ENCODE measurements at places on chromosomes 11 and 22. TPM values are rescaled to one million over a fixed set of nuclear protein-coding genes. Genes with fewer than 3 reads are reported as not detected.
A peak's percentile ranks its signal among the peaks of the same experiment; 100 is the strongest.

SCGB1D2 gene
- total RNA-seq: not detected

OTOG gene
- 0.09 TPM for total RNA-seq

ST13 gene
- 215 TPM for total RNA-seq

AMPD3 gene
- 3.9 TPM for total RNA-seq

DGAT2 gene
- 4.1 TPM for total RNA-seq

IRAG1 gene
- total RNA-seq: 0.41 TPM

CALCA gene
- total RNA-seq: 3.4 TPM

CD3E gene
- total RNA-seq: 0.41 TPM

HOATZ gene
- total RNA-seq: not detected

RHOD gene
- not detected for total RNA-seq

LAYN gene
- total RNA-seq: 0.36 TPM

HDHD5 gene
- total RNA-seq: 24.7 TPM

TP53AIP1 gene
- total RNA-seq: 1.3 TPM

GRM5 gene
- 6.6 TPM for total RNA-seq

GGTLC2 gene
- total RNA-seq: not detected

CARD10 gene
- total RNA-seq: 1.5 TPM

TRIM51 gene
- total RNA-seq: not detected

DNA sequence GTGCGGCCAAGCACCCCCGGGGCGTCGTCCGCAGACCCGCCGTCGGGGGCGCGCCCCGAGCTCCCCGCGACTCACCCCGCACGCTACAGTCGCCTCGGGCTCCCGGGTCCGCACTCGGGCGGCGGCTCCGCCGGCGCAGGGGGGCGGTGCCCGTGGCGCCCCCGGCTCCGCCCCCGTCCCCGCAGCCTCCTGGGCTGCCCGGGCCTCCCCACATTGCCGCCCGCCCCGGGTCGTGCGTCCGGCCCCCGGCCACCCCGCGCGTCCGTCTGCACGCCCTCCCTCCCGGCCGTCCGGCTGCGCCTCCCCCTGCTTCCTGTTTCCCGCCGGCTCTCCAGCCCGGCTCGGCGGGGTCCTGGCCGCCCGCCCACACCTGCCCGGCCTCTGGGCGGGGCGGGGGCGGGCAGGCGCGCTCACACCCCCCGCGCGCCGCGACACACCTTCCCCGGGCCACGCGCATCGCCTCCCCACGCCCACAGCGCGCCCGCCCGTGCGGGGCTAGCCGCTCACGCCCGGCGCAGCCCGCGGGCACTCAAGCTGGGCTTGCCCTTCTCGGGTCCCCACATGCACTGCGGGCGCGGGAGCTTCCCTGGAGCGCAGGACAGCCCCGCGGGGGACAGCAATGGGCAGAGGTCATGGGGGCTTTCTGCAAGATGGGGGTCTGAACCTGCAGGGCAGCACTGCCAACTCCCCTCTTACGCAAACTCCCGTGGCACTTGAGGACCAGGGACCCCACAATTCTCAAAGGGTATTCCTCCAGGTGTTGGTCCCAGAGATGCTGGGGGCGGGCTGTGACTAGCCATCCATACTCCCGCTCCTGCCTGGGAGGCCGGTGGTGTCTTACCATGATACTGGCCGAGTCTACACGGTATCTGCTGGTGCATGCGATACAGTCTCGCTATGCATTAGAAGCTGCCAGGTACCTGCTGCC is at the start of gene CARD10:
Gene CARD10, minus strand, starts transcription at position 148 of the 928 bp plus-strand sequence. CDS start 215 bp downstream, outside the sequence.
- ATAC-seq: peak; percentile 70

DNA sequence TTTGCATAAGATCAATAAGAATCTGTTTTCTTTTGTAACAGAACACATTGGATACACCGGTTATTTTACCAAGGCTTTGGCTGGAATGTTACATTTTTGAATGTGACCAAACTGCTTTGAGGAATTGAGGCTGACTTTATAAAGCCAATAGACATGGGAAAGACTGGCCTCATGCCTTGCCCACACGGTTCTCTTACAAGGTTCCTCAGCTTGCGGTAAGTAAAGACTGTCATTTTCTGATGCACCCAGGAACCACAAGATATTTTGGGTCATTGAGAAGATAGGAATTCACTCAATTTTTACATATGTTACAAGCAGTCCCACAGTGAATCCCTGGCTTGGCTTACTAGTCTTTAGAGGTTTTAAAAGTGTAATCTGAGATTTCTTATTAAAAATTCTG is 23.9 kb downstream of the OR10A6 start:
- no peak for ATAC-seq

- no peak for ATAC-seq
These were observed 29.8 kb downstream of the B3GAT1 start for GRCh38 chr11:134382257-134382656.

GRCh38 chr11:61725781-61726231 is 26.6 kb upstream of the MYRF start:
- ATAC-seq: no peak

DNA sequence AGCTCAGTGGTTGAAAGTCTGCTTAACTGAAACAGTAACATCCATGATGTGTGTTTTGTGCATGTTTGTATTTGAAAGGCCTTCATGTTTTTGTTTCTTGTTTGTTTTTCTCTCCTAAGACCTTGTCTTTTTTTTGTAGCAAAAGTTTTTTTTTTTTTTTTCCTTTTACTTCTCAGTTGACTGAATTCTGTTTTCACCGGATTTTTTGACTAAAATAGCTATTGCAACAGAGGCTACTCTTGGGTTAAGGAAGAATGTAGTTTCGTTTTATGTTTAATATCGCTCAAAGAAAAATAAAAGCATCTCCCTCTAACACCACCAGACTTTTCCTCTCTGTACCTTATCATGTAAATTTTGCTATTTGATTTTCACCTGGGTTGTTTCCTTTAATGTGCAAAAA is 15.1 kb downstream of the APOL6 start:
- ATAC-seq: no peak

DNA sequence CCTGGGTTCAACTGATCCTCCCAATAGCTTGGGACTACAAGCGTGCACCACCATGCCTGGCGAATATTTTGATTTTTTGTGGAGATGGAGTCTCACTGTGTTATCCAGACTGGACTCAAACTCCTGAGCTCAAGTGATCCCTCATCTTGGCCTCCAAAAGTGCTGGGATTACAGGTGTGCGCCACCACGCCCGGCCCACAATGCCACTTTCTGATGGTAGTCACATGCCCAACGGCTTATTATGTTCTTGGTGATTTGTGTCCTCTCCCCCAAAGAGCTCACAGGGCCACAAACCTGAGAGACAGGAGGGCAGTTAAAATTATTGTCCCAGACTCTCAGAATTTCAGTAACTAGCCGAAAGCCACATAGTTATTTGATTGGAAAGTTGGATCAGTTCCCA is 9.6 kb downstream of the GRIK4 start:
- no peak for ATAC-seq

GRCh38 chr22:31876156-31876920 is 68.0 kb upstream of the YWHAH start:
- no peak for ATAC-seq

DNA sequence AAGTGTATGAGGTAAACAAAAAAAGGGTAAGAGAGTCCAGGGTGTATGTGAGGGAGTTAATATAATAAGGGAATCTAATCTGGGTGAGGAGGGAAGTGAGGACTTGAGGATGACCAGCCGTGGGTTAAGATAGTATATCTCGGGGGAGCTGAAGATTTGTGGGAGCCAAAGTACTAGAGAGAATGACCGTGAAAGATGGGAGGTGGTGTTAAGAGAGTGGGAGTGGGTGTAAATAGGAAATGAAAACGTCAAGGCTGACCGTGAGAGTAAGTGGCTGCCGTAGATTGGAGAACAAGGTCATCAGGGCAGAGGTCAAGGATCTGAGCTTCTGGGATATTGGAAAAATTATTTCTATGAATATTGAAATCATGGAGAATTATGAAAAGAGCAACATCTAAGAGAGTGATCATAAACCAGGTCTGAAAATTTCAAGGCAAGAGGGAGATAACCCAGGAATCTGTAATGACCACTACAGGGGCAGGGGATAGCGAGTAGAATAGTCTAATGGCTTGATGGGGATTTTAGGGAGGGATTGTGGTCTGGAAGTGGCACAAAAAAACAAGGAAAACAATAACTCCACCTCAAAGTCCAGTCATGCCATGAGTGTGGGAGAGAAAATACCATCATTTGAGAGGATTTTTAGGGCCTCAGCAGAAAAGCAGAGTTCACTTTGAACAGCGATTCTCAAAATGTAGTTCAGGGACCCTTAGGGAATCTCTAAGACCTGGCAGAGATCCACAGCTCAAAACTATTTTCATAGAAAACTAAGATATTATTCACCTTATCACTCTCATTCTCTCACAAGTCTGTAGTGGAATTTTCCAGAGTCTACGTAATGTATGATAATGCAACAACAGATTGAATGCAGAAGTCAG is 72.0 kb downstream of the PRR5L start:
- no peak for ATAC-seq

- no peak for ATAC-seq
These were observed 52.6 kb downstream of the ARHGAP42 start for GRCh38 chr11:100739666-100740065.

DNA sequence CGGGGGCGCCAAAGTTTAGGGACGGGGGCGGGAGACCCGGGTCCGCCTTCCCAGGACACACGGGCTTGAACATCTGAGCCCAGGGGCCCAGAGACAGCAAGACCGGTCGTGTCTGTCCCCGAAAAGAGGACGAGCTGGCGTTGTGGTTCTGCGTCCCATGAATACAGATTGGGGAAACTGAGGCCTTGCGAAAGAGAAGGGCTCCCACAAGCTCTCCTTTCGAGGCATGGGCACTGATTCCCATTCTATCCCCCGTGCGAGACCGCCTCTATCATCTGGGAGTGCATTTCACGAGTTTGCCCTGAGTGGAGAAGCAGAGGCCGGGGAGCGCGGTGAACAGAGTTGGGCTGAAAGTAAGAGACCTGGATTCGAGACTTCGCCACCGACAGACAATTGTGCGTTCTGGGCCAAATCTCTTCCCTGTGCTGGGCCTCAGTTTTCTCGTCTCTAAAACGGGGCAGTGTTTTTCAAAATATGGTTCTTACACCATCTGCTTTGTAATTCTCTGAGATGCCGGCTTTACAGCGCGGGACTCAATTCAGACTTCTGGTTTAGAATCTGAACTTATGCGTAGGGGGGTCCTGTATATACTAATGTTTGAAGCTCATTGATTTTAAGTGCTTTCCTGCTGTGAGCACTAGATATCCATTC is 471 bp downstream of the RNF185 start:
- peak; percentile 64 for ATAC-seq

GRCh38 chr11:66845143-66845875 is 2.1 kb downstream of the RCE1 start:
- ATAC-seq: no peak

GRCh38 chr11:129798212-129798611 is 17.4 kb upstream of the TMEM45B start:
- ATAC-seq: no peak

DNA sequence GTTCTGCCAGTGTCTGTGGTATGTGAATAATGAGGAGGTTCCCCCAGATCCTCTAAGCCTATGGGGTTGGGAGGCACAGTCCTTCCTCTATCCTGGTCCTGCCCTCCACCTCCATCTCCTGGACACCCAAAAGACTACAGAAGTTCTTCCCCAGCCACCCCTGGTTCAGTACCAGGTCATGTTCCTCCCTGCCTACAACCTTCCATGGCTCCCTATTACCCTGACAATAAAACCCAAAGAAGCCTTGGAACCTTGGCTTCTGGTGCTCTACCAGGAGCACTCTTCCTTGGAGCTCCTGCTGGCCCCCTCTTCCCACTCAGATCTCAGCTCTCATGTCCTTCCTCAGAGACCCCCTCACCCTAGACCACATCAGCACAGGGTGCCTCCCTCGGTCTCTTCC is 12.9 kb downstream of the TRPM5 start:
- ATAC-seq: no peak

DNA sequence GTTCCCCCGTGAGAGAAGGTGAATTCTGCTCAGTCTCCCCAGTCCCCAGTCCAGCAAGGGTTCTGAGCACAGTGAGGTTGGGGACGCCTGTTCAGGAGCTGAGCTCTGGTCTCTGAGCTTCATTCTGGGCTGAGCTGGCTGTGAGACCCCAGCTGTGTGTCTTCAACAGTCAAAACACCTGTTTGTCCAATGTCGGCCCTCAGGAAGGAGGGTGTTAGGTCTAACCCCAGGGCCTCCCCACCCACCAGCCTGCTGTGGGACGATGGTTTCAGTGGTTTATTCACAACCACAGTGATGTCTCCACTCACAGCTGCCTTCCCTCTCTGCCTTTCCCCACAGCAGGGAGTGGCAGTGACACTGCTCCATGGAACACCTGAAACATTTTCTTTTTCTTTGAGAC is 1282.9 kb downstream of the TBC1D22A start:
- ATAC-seq: no peak

DNA sequence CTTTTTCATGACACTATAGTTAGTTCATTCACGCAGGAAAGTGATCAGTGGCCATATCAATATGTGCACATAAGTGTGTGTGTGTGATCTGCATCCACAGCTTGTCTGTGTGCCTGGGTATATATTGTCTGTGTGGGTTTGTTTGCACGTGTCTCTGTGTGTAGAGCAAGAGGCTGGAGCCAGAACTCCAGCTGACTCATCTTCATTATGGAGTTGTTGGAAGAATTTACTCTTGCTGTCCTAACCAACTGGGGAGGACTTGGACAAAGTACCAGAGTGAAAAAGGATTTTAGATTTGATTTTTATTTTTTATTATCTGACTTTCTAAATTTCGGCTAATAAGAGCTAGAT is 63.9 kb downstream of the TP53I11 start:
- no peak for ATAC-seq

GRCh38 chr22:31488988-31489617 is 539 bp downstream of the EIF4ENIF1 start:
- ATAC-seq: peak; percentile 31

DNA sequence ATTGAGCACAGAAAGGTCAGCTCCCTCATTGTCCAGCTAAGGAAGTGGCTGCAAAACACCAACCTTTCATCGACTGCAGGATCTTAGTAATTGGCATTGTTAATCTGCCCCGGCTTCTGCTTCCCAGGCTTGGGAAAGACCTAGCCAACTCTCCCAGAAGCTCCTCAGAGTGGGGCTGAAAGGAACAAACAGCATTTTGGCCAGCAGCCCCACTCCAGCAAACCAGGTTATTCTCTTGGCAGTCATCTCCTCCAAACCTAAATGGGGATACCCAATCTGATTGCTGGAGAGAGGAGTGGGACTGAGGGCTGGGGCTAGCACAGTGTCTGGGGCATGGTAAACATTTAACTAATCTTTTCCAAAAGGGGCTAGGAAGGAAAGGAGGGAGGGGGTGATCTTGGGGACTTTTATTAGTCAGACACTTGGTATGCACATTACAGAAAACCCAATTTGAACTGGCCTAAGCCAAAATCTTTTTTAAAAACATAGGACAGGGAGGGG is 294.4 kb downstream of the MN1 start:
- no peak for ATAC-seq

- no peak for ATAC-seq
These were observed 11.2 kb downstream of the PEX26 start for GRCh38 chr22:18088825-18089568.

DNA sequence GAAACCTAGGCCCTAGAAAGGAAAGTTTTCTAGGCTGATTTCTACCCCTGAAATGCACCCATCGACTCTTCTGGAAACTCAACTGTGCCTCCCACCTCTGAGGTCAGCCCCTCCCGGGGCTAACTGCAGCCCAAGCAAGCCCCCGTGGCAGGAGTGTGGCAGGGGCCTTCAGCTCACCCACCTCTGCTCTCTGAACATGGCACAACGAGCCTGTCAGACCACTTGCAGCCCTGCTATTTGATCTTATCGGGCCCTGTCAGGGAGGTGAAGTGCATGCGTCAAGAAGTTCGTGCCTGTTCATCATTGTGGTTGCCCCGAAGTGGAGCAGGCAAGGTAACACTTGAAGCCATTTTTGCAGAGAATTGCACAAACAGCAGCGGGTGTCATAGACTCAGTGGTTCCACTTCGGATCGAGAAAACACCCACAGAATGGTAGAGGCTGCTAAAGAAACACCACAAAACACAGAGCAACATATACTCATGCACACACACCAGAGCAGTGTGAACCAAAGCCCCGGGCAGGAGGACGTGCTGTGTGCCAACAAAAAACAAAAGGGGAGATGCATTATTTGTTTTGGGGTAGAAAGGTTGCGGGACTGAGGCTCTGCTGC is 262.7 kb downstream of the ETS1 start:
- no peak for ATAC-seq
